HCT116 (cell line): ENCODE measurements at places on chromosomes 7 and 10.
A peak's percentile ranks its signal among the peaks of the same experiment; 100 is the strongest.

GRCh38 chr7:78794101-78794500 is 659.4 kb downstream of the MAGI2 start:
- DNase-seq, result no peak

- no peak for DNase-seq
Observed at GRCh38 chr10:12484002-12484918, 134.9 kb downstream of the CAMK1D start.

GRCh38 chr7:32022966-32023365 is 47.2 kb downstream of the PDE1C start:
- DNase-seq, result no peak

DNA sequence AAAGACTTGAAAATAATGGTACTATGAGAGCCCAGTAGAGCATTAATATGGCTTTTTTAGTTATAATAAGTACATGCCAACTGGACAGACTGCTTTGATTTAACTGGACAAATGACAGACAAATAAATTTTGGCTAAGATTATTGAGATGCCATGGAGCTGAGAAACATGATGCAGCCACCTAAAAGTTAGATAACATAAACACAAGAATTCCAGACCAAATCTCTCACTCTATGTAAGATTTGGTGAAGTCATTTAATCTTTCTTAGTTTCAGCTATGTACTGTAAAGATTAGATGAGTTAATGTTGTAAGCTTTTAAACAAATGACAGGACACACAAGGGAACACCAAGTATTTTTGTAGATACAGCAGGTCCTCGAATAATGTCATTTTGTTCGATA is 118.2 kb downstream of the CACNA2D1 start:
- no peak for DNase-seq

DNA sequence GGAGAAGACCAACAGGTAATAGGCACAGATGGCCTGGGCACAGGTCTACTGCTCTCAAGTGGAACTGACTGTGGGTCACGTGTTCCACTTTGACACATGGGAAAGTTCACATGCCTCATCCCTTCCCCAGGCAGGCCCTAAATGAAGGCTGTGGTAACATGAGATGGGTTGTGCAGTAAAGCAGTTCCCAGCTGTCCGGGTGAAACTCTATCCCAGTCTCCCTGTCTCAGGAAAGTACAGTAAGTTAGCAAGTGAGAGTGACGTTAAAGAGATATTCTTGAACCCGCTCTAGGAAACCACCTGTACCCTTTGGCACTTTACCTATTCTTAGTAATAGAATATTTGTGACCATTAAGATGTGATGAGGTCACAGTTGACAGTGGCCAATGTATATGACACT is 343.7 kb upstream of the AOAH start:
- no peak for DNase-seq

GRCh38 chr10:70885481-70885880 is 2.9 kb downstream of the PCBD1 start:
- DNase-seq, result no peak

DNA sequence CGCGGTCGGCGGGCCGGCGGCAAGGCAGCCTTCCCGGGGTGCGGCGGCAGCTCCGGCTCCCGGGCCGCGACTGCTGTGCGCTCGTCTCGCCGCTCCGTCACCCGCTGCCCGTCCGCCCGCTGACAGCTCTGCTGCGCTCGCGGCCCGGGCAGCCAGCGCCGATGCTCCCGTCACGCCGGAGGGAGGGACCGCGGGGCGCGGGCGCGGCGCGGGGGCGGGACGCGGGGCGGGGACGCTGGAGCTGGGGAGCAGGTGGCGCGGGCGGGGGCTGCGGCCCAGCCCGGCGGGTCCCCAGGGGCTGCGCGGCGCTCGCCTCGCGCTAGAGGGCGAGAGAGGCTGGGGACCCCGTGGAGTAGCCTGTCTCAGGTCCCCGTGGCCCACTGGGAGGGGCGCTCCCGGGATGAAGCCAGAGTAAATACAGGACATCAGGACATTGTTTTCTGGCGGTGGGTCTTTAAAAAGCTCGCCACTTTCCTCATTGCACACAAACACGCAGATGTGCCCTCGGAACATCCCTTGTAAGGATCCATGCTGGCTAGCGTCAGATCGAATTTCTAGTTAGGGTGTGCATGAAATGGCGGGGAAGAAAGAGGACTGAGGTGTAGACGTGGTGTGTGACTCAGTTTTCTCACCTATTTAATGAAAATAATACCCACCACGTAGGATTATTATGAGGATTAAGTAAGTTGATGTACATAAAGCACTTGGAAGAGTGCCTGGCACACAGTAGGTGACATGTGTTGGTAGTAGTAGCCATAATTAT is at the start of gene ELAPOR2:
ELAPOR2 (minus strand) TSS at position 130 of the 763 bp plus-strand sequence. CDS start 141 bp downstream, outside the sequence.
- peak; percentile 36 for DNase-seq

GRCh38 chr7:4738711-4739527 is 36.5 kb upstream of the AP5Z1 start:
- peak; percentile 73 for DNase-seq

DNA sequence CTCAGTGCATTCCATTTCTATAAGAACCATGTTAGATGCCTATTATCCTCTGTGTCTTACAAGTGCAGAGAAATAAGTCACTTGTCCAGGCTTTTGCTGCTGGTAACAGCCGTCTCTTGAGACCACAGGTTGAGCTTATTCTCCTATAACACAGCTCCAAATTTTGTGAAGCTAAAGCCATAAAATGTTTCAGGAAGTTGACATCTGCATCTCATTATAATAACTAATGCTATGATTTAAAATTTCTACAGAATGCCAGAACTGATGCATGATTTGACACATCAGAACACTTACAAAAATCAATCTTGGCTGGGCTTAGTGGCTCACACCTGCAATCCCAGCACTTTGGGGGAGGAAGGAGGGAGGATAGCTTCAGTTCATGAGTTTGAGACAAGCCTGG is 986.9 kb downstream of the TYW1 start:
- DNase-seq, result no peak
